ENCODE measurements at places on chromosomes 1 and 21. TPM values are rescaled to one million over a fixed set of nuclear protein-coding genes. Genes with fewer than 3 reads are reported as not detected.

DNA sequence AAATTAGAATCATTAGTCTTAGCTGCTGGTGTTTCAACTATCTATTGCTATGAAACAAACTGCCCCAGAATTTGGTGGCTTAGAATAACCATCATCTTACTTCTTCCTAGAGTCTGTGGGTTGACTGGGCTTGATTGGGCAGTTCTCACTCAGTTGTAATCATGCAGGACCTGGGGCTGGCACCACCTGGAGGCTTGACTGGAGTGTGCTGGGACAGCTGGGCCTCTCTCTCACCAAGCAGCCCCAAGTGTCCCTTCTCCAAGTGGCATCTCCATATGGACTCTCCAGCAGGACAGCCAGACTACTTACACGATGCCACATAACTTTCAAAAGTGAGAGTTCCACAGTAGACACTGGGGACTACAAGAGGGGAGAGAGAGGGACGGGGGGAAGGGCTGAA lies 140.3 kb upstream of the ATP1B1 start:
- DNase-seq: no peak

- DNase-seq: no peak
Observed at GRCh38 chr1:25714372-25714931, 85.5 kb upstream of the SELENON start.

DNA sequence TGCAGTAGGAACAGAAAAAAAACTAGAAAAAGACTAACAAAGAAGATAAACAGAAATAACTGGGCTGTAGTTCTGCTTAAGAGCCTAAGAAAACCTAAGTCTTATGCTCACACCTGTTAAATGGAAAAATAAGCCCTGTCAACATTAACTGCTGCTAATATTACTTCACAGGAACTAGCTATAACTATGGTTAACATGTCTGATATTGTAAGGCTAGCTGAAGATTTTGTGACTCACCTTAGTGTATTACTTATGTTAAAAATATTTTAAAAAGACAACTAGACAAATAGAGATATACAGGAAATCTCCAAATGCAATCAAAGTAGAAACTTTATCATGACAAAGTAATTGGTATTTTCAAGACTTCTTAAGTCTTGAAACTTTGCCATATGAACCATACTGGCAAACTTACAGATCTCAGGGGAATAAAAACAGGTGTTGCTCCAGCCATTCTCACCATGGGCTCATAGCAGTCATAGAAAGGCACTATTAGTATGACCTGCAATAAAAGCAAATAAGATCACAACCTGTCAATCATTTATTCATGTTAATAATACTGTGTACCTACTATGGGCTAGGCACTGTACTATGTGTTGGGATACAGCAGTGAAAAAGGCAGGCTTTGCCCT lies 30.7 kb downstream of the KYAT3 start:
- DNase-seq: no peak

DNA sequence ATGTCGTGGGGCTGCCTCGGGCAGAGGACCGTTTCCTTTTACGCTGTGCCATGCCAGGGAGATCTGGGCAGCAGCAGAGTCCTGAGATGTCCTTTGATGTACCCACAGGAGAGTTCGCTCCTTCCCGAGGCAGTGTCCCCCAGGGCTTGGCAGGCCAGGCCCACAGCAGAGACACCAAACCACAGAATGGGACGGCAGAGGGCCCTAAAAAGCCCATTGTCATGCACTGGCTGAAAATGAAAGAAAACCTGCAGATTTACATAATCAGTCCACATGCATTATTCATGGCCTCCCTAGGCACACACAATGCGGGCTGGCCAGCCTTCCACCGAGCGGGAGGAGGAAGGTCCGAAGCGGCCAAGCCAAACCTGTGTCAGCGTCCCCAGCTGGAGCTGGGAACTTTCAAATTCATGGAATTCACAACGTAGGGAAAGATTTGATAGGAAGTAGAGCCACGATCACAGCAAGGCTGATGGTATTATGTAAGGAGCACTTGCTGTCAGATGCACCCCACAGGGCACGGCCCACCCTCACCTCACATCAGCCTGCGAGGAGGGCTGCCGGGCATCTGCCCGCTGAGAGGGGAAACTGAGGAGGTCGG lies 25.3 kb upstream of the EFHD2 start:
- DNase-seq: no peak

- DNase-seq: no peak
Observed at GRCh38 chr1:70222716-70223235, 1.6 kb downstream of the SRSF11 start.

- DNase-seq: no peak
Observed at GRCh38 chr1:33363470-33363861, 42.6 kb upstream of the A3GALT2 start.

GRCh38 chr1:235553112-235553551 lies 48.9 kb upstream of the B3GALNT2 start:
- peak; percentile 31 for DNase-seq

DNA sequence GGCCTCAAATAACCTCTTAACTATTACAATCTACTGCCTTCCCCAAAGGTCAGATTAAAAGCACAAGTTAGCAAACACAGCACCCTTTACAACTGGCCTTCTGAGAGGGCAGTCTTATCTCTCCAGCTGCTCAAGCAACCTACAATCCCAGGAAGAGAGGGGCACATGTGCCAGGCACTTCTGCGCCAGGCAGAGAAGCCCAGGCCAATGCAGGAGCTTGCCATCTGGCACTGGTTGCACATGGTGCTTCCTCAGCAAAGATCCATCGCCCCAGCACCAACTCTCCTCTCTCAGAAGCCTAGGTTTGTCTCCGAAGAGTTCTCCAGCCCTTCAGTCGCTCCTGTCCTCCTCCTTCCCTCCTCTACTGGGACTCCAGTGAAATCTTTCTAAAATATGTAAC lies 2.5 kb downstream of the STK40 start:
- no peak for DNase-seq

GRCh38 chr1:24743404-24744211 lies 1.6 kb upstream of the CLIC4 start:
- no peak for DNase-seq

DNA sequence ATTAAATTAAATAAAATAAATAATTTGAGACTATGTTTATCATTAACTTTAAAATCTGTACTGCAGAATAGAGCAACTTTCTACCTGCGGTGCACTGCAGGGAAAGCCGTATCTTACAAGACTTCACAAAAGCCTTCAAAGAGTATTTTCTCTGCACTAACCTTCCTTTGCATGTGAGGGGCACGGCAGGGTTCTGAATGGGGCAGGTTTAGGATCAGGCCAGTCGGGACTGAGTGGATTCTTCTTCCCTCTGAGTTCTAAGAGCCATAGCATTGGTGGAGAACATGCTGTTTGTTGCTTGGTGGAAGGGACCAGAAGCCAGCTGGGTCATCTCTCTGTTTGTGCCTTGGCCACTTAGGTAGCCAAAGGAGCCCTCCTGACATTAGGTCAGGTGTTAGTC lies 55.2 kb upstream of the LGALS8 start:
- no peak for DNase-seq

GRCh38 chr21:27683292-27683691 lies 716.4 kb upstream of the ADAMTS5 start:
- no peak for DNase-seq

- no peak for DNase-seq
Observed at GRCh38 chr1:219433001-219433400, 179.9 kb downstream of the ZC3H11B start.

DNA sequence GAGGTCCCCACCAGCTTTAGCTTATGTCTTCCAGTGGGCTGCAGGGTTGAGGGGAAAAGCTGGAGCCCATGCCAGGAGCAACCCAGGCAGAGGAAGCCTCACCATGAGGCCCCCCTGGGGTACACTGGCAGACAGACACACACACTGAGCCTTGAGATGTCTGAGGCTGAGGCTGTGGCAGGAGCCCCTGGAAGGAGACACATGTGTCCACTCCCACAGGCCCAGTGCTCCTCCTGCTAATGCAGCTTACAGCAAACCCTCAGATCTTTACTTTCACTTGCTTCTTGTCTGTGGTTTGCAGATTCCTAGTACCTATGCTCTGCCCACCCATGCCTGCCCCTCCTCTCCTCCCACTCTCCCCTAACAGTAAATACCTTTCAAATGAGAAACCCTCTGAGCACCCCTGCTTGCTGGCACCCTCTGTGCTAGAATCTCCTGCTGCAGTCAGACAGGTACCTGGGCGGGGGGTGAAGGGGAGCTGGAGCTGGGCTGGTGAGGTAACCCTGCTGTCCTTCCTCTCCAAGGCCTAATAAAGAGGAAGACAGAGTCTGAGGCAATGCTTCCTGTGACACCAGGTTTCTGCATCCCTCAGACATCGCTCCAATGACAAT lies 63.4 kb upstream of the NEK2 start:
- DNase-seq: no peak

DNA sequence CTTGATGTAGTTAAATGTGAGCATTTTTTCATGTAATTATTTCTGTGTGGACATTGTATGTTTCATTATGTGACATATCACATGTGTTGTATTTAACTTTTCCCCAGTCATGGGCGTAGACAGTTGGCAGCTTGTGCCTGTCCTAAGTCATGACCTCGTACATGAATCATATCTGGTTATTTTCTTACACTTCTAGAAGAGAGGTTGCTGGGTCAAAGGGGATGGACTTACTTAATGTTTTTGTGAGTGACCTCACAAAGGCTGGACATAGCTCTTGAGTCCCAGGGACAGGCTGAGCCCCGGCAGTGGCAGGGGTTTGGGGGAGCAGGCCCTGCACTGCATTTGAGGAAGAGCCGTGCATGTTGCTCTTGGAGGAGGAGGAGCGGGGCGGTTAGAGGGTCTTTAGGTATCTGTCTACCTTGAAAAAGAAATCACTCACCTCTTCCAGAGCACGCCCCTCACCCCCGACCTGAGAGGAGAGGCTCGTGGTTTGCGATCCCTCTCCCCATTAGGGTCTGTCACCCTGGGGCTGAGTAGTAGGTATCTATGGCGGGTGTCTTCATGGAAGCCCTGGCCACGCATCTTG lies 16.4 kb downstream of the IFNGR2 start:
- no peak for DNase-seq

GRCh38 chr1:44644806-44645205 lies 29.5 kb downstream of the TMEM53 start:
- no peak for DNase-seq

DNA sequence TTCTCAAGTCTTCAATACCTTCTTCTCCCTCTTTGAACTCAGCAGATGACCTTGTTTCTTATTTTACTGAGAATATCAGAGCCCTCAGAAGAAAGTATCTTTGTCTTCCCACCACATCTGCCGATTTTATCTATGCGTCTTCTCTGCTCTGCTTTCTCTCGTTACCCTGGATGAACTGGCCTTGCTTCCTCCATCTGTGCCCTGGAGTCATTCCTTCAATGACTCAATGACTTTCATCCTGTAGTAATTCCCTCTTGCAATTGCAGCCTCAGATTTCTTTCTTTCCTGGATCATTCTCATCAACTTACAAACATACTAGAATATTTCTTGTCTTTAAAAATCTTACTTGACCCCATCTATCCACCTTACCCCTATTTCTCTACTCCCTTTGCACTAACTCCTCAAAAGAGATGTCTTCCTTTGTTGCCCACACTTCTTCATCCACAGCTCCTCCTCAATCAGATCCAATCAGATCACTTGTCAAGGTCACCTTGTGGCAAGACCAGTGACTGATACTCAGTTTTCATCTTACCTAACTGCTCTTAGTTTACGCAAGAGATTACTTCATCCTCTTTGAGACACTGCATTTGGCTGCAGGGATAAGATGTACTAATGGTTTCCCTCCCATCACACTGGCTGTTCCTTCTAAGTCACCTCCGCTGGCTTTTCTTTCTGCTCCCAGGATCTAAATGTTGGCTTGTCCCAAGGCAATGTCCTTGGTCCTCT lies 8.2 kb upstream of the TGFBR3 start:
- no peak for DNase-seq

GRCh38 chr1:156961709-156962108 lies 41.3 kb downstream of the LRRC71 start:
- no peak for DNase-seq

GRCh38 chr1:206002871-206003801 lies at the start of gene RAB7B:
RAB7B (minus strand) TSS chr1:206003395; CDS start chr1:205994135, 9,260 bp downstream.
- DNase-seq: no peak

DNA sequence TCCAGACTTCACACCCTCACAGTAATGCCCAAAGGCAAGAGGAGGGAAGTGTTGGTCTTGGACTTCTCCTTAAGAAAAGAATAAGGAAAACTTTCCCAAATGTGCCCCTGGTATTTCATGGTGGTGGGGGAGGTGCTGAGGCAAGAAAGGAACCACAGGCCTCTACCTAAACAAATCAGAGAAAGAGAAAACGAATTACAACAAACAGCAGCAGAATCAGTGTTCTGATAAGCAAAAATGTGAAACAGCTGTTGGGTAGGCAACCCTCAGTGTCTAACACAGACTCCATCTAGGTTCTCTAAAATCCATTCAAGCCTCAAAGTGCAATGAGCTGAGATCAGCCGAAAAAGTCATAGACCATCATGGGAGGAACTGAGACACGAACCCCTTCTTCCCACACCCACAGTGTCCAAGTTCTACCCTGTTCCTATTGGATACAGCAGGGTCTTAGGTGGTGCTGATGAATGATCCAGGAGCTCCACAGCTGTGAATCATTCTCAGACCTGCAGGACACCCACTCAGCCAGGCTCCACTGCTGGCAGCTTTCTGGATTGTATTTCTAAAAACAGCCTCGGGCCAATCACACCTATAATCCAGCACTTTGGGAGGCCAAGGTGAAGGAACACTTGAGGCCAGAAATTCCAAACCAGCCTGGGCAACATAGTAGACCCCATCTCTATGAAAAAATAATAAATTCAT lies 149.1 kb downstream of the PLPP3 start:
- DNase-seq: no peak

- no peak for DNase-seq
Observed at GRCh38 chr1:112402682-112403643, 6.9 kb downstream of the CTTNBP2NL start.

GRCh38 chr1:86430376-86430775 lies 6.4 kb downstream of the CLCA2 start:
- no peak for DNase-seq

DNA sequence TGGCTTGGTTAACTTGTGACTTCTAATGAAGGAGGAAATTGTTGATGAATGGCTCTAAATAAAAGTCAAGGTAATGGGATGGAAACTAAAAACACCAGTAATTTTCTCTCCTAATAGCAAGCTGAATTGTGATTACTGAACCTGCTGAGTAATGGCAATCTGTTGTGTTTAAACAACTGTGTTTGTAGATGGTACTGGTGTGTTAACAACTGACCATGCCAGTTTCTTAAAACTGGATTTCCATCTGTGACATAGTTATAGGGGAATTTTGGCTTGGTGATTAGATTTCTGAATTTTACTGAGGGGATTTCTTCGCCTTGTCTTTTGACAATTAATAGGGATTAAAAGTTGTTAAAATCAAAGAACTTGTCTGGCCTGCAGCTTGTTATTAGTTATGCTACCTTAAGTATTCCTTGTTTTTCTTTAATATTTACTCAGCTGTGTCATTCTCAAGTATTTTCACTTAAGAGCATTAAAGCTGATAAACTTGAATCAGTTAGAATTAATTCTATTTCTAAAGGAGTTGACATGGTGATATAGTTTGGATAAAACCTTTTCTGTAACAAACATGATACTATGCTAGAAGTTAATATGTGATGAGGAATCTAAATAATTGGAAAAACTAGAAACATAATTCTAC lies 7.9 kb upstream of the ERO1B start:
- DNase-seq: no peak

Gene TXNIP
- polyA plus RNA-seq: 1,029 TPM

Gene TAS1R1
- polyA plus RNA-seq: 0.06 TPM

Gene TRIM58
- 0.43 TPM for polyA plus RNA-seq

Gene RPF1
- polyA plus RNA-seq: 38.7 TPM

Gene AGT
- 6.6 TPM for polyA plus RNA-seq

Gene ELAVL4
- 1.2 TPM for polyA plus RNA-seq

Gene MYOC
- 32.2 TPM for polyA plus RNA-seq

Gene ELAPOR1
- 0.13 TPM for polyA plus RNA-seq

Data from urinary bladder (tissue), 4 donors.